ENCODE measurements at places on chromosomes 2 and 18. TPM values are rescaled to one million over a fixed set of nuclear protein-coding genes. Genes with fewer than 3 reads are reported as not detected.

Gene REG3A
- total RNA-seq, result not detected

DNA sequence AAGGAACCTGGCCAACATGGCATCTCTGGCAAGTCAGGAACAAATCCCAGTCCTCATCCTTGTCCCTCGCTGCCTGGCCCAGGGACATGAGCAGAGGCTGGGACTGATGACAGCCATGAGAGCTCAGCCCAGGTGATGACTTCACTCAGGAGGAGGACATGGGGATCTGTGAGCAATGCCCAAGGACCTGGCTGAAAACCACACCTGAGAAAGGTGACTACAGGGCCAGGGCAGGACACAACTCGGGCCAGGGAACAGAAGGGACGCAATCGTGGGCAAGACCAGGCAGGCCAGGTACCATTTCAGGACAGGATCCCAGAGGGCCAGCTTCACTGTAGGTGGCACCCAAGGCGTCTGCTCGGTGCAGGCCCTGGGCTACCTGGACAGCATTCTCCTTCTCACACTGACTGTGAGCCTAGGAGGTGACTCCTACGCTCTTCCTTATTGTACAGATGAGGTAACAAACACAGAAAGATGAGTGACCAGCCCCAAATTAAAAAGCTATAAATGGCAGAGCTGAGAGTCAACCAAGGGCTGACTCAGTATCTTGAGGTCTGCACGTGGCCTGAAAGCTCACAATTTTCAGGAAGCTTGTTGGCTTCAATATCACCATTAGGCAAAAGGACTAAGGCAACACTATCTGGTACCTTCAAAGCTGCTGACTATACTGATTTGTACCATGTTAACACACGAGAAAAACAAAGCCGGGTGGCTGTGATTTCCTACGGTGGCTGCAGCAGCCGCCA is 141.1 kb downstream of the EIPR1 start:
- no peak for DNase-seq

DNA sequence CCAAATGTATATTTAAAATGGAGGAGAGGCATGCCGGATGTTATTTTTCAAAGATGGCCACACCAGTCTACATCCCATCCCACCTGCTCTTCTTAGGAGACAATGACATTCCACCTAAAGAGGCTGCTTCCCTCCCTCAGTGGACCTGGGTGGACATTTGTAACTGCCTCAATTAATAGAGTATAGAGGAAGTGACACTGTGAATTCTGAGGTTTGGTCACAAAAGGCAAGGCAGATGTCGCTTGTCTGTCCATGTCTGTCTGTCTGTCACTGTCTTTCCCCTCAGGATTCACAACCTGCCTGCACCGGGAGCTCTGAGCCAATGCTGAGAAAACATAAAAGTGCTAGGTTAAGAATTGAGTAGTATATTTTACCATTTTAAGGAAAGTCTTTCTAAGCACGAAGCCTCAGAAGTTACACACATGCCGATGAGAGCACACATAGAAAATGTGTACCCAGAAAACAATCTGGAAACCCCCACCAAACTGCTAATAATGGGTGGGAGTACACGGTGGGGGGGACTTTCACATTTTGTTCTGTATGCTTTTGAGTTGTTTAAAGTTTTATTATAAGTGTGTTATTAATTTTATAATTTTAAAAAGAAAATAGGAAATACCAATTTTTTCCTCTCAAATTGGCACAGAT is 21.0 kb downstream of the MIB1 start:
- DNase-seq, result no peak

GRCh38 chr2:218079943-218080913 is 11.2 kb downstream of the RUFY4 start:
- DNase-seq, result no peak

- DNase-seq, result no peak
Measured at GRCh38 chr18:46156843-46157242, 52.7 kb downstream of the HAUS1 start.

DNA sequence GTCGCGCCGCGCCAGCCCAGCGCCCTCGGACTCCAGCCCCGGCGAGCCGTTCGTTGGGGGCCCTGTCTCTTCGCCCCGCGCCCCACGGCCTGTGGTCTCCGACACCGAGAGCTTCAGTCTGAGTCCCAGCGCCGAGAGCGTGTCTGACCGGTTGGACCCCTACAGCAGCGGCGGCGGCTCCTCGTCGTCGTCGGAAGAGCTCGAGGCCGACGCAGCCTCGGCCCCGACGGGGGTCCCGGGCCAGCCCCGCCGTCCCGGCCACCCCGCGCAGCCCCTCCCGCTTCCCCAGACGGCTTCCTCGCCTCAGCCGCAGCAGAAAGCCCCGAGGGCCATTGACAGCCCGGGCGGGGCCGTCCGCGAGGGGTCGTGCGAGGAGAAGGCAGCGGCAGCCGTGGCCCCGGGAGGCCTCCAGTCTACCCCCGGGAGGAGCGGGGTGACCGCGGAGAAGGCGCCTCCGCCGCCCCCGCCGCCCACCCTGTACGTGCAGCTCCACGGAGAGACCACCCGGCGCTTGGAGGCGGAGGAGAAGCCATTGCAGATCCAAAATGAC is 1.4 kb downstream of the PHLPP1 start:
- no peak for DNase-seq

DNA sequence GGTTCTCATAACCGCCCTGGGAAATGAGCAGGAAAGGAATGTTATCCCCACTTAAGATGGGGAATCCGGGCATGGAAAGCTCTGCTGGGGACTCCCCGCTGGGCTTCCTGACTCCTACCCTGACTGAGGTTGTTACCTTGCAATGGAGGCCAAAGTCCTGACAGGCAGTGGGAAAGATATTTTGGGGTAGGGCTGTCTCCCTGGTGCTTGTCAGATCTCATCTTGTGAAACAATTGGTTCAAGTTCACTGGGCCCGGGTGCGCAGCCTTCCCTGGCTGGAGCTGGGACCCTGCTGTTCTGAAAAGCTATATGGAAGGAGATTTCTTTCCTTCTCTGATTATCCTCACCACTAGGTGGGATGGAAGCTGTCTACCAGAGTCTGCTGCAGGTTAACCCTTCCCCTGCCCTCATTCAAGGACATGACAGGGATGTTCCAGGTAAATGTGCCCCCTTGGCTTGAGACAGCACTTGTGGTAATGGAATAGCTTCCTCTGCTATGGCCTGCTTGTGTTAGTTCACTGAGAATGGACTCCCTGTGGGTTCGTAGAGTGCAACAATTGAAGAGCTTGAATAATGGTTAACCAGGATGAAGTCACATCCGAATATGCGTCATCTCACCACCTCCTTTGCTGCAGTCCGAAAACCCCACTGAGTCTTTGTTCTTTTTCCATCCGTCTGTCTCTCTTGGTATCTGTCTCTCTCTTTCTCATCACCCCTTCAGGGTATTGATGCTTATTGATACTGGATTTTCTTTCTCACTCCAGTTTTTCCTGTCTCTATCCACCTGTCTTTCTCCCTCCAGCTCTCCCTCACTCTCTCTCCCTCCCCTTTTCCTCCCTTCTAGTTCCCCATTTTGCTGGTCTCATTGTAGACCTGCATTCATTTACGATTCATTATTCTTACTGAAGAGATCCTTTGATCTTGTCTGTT is 67.8 kb upstream of the EPAS1 start:
- no peak for DNase-seq
